Hindlimb muscle (tissue), 1 donor: ENCODE measurements at places on chromosomes 4 and X. TPM values are rescaled to one million over a fixed set of nuclear protein-coding genes. Genes with fewer than 3 reads are reported as not detected.

DNA sequence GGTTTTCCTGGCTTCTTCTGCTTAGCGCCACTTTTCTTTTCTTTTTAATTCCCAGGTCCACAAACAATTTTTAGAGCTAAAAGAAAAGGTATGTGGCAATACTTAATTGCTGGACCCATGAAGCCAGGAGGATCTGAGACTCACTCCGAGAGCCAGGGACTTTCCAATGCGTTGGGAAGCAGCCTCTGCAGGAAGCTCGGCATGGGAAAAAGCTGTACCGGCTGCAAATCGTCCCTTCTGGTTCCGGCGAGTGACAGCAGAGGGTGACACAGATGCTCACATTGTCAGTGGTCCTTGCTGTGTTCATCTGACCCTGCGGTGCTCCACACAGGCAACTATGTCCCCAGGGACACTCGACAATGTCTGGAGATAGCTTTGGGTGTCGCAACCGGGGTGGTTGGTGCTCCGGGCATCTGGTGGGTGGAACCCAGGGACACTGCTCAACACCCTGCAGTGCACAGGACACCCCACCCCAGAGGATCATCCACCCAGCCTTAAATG is 164.0 kb downstream of the PRKX start:
- DNase-seq, result no peak

- no peak for DNase-seq
Measured at GRCh38 chr4:82583897-82584587, 22.3 kb upstream of the TMEM150C start.

DNA sequence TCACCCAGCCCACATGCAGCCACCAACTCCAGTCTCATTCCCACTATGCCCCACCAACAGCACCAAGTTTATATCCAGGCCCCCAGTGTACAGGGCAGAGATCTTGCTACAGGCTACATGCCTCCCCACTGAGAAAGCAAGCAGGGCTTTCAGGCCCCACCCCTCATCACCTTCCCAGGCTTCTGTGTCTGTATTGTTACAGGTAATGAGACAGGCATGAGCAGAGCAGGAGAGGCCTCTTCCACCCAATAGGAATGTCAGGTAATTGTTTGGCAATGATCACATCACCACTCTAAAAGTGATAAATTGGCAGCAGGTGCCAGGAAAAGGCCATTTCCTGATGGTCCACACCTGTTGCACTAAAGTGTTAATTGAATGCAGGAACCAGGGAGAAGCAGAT is 102.5 kb downstream of the ZNF518B start:
- no peak for DNase-seq

- no peak for DNase-seq
Measured at GRCh38 chrX:83888585-83888984, 27.6 kb downstream of the CYLC1 start.

- DNase-seq, result no peak
Measured at GRCh38 chr4:181858741-181859140, 384.5 kb upstream of the TENM3 start.

DNA sequence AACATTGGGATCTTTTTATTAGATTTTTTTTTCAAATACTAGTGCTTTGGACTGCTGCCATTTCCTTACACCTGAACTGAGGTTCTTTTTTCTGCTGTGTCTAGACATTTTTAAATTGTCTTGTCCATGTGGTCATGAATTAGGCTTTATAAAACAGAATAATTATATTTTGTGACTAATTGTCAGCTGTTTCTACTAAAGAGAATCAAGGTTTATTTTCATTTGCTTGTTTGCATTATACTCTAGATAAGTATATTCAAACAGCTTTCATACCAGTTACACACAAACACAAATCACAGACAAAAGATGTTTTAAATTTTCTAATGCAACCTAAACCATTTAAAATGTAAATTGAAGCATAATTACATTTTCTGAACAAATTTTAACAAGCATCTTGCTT is 194.7 kb downstream of the GALNTL6 start:
- no peak for DNase-seq

DNA sequence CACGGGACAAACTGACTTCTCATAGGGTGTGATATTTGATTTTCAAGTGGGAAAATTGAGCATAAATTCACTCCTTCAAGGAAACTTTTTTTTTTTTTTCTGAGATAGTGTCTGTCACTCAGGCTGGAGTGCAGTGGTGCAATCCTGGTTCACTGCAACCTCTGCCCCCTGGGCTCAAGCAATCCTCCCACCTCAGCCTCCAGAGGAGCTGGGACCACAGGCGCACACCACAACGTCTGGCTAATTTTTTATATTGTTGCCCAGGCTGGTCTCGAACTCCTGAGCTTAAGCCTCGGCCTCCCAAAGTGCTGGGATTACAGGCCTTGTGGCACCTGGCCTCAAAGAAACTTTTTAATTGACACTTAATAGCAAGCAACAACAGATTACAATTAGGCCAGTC is 13.8 kb downstream of the CLDN34 start:
- DNase-seq, result no peak

DNA sequence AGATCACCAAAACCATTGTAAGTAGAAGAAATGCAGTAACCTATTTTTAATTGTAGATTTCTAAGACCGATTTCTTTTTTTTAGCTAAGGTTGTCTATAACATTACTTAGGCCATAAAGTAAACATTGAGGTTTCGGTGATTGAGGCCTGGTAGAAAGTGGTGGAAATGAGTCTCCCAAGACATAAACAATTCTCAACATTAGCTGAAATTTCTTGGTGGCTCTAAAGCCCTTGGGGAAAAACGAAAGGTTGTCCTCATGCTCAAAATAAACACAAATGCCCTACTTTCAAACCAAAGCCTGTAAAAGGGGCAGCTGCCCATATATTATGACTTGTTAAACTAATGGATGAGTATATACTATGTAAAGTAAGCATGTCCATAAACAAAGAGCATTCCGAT is 98.8 kb downstream of the SCFD2 start:
- DNase-seq, result no peak

- no peak for DNase-seq
Measured at GRCh38 chrX:15567886-15568616, 32.7 kb downstream of the ACE2 start.

- DNase-seq, result no peak
Measured at GRCh38 chrX:38960137-38960536, 158.9 kb downstream of the MID1IP1 start.

- no peak for DNase-seq
Measured at GRCh38 chr4:85218756-85219155, 252.3 kb upstream of the WDFY3 start.

- no peak for DNase-seq
Measured at GRCh38 chr4:156336511-156336910, 382.8 kb upstream of the CTSO start.

- DNase-seq, result no peak
Measured at GRCh38 chr4:88967883-88968331, 89.1 kb downstream of the FAM13A start.

- no peak for DNase-seq
Measured at GRCh38 chrX:74705269-74705668, 90.8 kb upstream of the RLIM start.

- DNase-seq, result no peak
Measured at GRCh38 chrX:19840899-19841648, 46.3 kb downstream of the SH3KBP1 start.

GRCh38 chr4:94567811-94568210 is 116.1 kb downstream of the PDLIM5 start:
- no peak for DNase-seq

GRCh38 chr4:102193145-102193544 is 152.1 kb downstream of the SLC39A8 start:
- no peak for DNase-seq

DNA sequence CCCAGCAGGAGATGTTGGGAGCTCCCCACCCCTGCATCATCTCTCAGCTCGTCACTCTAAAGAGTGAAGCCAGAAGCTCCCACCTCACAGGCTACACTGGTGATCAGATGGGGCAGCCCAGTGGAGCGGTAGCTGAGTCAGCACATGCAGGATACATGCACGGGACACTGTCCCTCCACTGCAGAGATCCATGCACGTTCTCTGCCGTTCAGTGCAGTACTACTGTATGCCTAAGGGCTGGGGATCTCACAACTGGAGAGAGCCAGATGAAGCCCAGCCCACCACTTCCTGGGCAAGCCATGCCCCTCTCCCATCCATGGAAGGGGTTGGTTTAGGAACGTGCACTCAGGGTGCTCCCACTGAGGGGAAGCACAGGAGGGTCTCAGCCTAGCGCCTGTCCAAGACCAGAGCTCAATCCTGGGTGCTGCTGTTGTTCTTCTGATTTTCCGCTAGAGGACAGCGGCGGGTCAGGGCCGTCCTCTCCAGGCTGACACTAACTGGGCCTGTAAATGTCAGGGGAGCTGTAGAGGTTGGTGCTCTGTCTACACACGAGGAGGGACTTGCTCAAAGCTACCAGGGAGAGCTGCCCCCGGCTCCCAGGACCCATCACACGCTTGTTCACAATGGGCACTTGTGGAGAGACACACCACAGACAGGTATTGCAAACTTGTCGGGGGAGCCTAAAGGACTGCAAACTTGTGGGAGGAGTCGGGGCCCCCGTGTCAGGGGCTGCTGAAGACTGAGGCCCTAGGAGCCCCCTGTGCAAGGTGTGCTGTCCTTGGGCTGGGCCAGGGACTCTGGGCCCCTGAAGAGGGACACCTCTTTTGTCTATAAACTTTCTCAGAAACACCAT is 18.2 kb upstream of the ABLIM2 start:
- DNase-seq, result no peak

DNA sequence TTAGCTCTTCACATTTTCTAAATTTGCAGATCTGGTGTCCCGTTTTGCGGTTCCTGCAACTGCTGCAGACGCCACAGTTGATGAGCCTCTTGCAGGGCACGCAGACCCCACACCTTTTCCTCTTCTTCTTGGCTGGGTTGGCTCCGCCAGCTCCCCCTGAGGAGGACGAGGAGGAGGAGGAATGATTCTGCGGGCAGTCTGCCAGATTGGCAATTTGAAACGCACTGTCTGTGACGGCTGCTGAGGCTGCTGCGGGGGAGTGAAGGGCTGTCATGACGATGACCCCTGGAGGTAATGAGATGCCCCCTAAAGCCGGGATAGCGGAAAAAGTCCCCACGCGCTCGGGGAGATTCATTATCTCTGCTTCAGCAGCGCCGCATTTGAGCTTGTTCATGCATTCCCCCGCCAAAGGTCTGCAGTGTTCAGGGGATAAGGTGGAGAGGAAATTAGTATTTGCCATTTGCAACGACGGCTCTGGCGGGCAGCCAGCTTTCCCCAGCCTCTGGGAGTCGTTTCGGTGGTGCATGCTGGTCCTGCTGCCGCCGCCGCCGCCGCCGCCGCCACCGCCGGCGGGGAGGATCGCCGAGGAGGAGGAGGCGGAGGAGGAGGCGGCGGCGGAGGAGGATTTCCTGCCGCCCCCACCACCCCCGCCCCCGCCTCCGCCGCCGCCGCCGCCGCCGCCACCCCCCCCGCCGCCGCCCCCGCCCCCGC is 3.8 kb downstream of the CXXC4 start:
- DNase-seq, result peak; percentile 49

DNA sequence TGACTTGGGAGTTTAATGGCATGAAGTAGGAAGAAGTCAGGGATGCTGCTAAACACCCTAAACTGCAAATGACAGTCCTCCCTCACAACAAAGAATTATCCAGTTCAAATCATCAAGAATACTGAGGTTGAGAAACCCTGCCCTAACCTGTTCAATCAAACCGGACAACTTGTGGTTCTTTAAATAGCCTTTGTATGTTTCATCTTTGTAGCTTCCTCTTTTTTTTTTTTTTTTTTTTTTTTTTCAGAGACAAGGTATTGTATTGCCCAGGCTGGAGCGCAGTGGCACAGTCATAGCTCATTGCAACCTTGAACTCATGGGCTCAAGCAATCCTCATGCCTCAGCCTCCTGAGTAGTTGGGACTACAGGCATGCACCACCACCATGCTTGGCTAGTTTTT is 52.5 kb upstream of the TTC29 start:
- no peak for DNase-seq

DNA sequence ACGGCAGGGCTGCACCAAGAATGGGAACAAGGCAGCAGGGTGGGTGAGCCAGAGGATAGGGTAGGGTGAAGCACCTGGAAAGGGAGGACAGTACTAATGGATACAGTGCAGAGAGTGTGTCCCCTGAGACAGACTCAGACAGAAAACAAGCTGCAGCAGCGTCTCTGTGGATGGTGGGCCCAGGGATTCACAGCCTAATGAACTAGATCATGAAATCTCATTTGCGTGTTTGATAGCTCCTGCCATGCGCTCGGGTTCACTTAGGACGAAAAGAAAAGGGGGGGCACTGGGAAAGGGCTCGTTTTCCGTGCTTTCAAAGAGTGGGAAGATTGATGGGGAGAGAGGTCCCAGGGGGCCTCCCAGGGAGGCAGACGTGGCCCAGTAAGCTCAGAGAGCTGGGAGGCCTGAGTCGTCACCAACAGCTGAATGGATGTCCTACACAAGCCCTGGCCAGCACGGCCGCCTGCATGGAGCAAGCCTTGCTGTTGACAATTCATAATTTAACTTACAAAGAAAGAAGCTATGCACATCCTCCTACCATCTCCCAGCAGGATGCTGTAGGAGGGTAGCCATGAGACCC is 446.9 kb downstream of the BCOR start:
- DNase-seq, result no peak

DNA sequence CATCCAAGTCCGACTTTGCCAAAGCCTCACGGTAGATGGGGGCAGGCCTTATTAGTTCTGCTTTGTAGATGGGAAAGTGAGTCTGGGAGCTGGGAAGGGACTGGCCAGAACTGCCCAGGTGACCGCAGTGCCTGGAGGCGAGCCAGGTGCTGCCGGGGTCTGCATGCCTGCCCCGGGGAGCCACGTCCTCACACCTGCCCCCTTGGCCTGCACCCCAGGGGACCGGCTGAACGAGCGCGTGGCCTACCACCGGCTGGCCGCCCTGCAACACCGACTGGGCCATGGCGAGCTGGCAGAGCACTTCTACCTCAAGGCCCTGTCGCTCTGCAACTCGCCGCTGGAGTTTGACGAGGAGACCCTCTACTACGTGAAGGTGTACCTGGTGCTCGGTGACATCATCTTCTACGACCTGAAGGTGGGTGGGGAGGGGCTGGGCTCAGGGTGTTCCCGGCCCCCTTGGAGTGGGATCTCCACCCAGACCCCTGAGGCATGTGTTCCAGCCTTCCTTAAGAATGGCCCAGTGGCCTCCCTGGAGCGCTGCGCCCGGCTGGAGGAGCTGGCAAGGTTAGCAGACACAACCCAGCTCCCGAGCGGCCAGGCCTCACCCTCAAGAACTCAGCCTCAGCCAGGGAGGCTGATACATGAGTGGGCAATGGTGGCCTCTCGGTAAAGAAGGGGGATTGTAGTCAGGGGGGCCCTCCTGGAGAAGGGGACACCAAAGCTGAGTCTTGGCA is 32.1 kb upstream of the HTRA3 start:
- no peak for DNase-seq

DNA sequence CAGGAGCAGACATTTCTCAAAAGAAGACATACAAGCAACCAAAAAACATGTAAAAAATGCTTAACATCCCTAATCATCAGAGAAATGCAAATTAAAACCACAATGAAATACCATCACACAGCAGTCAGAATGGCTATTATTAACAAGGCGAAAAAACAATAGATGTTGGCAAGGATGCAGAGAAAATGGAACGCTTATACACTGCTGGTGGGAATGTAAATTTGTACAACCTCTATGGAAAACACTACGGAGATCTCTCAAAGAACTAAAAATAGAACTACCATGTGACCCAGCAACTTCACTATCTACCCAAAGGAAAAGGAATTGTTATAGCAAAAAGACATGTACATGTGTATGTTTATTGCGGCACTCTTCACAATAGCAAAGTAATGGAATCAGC is 71.5 kb downstream of the PPP4R3C start:
- no peak for DNase-seq

TACR3 gene
- polyA plus RNA-seq, result 8.1 TPM

NWD2 gene
- polyA plus RNA-seq, result not detected

SLC49A3 gene
- polyA plus RNA-seq, result 19.1 TPM

TSPAN6 gene
- polyA plus RNA-seq, result 24.8 TPM

AKAP14 gene
- not detected for polyA plus RNA-seq

TCEAL9 gene
- polyA plus RNA-seq, result 115 TPM

TCEAL7 gene
- 253 TPM for polyA plus RNA-seq
